ENCODE measurements at places on chromosomes 2 and 18.

DNA sequence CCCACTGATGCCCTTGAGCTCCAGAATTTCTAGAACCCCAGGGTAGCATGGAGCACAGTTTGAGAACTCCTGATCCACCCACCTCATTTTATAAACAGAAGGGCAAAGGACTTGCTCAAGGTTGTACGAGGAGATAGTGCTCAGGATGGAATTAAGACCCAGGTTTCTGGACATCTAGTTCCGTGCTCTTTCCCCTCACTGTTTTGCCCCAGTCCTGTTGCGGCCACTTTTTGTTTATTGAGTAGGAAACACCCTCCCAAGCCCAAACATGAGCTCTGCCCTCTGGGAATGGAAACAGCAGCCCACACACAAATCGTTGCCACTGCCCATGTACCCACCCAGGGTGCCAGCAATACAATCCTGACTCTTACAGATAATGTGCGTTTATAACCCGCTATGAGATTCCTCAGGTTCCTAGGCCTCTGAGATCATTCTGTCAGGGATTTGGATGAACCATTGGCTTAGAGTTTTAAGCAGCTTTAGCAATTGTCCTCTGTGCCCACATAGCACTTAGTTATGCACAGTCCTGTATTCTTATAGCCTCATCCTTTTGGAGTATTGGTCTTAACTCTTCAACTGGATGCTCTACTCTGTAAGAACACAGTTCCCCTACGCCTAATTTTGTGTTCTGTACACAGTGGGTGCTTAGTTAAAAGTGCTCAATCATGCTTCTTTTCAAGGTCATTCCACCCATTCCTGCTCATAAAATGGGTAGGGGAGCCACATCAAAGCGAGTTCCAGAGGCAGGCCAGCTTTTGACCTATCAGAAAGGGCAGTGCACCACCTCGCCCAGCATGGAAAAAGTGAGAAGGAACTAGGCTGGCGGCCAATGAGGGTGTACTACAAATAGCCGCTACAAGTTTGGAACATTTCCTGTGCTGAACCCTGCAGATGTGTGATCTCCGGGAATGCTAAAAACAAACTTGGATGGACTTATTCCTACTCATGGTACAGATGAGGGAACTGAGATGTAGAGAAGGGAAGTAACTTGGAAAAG lies 60.3 kb upstream of the IGFBP2 start:
- ATAC-seq, result peak; percentile 94

DNA sequence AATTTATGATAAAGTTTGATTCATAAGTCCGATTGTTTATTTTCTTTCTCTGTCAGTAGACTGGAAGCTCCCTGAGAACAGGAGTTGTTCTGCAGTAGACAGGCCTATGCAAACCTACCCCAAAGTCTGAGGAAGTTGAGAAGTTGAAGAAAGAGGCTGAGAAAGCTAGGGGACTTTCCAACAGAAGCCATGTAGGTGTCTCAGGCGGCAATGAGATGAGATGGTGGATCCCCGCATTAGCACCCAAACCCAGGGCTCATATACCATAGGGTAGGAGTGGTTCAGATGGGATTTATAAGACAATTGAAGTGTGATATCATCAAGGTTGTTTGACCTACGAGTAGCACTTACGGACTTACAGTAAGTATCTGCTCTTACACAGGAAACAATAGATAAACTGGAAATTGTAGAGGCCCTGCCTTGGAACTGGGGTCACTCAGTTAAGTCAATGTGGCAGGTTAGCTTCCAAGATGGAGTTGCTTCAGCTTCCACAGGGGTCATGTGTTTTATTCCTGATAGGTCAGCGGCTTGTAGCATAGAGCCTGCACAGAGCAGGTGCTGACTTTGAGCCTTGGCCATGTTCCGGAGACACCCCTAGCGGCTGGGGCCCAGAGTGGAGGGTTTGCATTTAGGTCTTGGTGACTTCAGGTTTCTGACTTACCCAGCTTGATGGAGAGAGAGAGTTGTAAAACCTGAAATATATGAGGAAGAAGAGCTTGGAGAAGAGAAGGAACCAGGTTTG lies 2.3 kb upstream of the PSD4 start:
- no peak for ATAC-seq

GRCh38 chr18:75135158-75135725 lies 73.7 kb downstream of the PTGR3 start:
- no peak for ATAC-seq

DNA sequence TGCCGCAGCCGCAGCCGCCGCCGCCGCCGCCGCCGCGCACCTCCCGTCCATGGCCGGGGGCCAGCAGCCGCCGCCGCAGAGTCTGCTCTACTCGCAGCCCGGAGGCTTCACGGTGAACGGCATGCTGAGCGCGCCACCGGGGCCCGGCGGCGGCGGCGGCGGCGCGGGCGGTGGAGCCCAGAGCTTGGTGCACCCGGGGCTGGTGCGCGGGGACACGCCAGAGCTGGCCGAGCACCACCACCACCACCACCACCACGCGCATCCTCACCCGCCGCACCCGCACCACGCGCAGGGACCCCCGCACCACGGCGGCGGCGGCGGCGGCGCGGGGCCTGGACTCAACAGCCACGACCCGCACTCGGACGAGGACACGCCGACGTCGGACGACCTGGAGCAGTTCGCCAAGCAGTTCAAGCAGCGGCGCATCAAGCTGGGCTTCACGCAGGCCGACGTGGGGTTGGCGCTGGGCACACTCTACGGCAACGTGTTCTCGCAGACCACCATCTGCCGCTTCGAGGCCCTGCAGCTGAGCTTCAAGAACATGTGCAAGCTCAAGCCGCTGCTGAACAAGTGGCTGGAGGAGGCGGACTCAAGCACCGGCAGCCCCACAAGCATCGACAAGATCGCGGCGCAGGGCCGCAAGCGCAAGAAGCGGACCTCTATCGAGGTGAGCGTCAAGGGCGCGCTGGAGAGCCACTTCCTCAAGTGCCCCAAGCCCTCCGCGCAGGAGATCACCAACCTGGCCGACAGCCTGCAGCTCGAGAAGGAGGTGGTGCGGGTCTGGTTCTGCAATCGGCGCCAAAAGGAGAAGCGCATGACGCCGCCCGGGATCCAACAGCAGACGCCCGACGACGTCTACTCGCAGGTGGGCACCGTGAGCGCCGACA lies 2.4 kb downstream of the POU3F3 start:
- no peak for ATAC-seq

DNA sequence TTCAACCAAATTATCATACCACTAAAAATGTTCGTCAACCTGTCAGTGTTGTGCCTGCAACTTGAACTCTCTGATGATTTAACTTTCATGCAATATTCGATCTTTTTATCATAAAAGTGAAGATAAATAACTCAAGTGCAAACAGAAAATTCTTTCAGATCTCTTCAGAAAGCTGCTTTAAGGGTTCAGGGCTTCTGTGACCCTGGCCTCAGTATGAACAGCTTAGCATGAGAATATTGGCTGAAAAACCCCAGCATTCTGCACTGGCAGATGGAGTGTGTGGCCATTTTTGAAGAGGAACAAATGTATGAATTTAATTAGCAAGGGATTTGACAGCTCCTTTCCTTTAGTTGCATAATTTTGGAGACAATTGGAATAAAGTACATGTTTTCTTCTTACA lies 851.4 kb upstream of the SOX11 start:
- ATAC-seq, result no peak

- no peak for ATAC-seq
These were observed 1102.4 kb upstream of the ZEB2 start for GRCh38 chr2:145622285-145622684.

DNA sequence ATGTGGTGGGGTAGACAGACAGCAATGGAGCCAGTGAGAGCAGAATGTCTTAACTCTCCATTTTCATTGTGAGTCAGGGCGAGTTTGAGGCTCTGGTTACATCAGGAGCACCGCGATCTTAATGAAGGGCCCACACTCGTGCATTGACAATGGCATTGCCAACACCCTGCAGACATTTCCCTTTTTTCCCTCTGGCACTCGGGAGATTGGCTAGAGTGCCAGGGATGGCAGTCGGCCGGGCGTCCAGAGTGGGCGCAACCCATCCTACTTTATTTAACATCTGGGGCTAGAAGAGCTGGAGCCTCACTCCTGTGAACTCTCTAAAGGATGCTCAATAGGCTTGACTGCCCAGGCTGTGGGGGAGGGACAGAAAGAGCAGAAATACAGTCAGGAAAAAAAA lies 9.7 kb downstream of the PROKR1 start:
- no peak for ATAC-seq

DNA sequence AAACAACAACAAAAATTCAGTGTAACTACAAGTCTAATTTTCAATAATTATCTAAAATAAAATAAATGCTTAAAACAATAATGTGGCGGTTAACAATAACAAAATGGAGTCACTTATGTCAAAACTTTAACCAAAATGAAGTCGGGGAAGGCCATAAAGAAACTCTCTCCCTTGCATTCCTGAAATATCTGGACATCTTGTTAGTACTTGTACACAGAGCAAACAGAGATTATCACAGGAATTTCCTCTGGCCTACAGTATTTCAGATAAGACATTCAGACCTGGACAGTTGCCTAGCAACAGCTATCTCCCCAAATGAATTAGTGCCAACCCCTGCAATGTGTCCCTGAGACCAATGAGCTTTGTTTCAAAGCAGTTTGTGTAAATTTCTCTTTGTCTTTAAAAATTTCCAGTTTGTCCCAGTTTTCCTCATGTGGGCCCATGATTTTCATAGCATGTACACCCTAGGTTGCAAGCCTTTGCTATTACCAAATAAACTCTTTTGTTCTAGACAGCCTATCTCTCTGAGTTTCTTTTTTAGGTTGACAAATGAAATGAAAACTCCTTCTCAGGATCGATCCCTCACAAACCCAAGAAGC lies 68.6 kb downstream of the EXOC6B start:
- ATAC-seq, result no peak

DNA sequence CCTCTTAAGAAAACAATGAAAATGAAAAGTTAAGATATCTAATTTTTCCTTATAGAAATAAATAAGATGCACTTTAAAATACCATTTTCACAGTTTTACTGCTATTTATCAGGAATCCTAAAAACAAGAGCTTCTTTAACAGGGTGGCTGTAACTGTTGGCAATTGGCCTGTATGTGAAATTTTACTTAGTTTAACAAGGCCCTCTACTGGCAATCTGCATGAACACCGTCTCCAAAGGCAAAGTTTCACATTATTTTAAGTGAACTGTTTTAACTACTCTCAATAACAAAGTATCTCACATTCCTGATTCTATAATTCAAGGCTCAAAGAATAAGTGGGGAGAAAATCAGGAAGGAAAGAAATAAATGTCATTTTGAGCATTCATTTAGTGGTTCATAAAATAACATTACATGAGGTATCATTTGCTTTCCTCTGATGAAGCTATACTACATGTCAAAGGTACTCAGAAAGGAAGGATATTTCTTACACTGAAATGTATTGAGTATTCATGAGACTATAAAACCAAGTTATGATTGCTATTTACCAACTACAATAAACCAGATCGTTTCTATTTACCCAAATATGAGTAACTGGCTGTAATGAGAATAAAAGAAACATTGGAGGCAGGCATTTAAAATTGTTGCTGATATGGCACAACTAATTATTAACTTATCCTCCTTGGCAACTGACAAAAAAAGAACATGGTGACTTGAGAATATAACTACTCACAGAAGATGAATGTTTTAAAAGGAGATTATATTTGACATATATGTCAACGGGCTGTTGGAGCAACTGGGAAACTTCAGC lies 7.0 kb downstream of the NCKAP5 start:
- ATAC-seq, result no peak

- ATAC-seq, result no peak
These were observed 75.0 kb downstream of the SLC66A2 start for GRCh38 chr18:79876497-79876896.

DNA sequence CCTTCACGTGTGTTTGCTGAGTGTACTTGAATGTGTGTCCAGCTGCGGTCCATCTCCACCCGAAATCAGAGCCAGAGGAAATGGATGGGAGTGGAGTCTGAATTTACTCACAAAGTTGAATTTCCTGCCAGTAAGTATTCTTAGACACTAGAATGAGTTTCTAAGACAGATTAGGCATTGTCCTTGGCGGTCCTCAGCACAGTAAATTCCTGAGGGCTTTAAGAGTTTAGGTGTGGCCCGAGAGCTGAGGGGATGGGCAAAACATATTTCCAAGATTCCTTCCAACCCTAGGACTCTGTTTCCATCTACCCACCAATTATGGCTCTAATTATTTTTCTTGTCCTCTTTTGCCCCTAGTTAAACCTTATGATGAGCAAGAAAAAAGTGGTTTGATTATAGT lies 90.3 kb upstream of the PHLPP1 start:
- peak; percentile 60 for ATAC-seq

GRCh38 chr2:20818820-20819219 lies 4.1 kb downstream of the LDAH start:
- no peak for ATAC-seq

- no peak for ATAC-seq
These were observed 110.5 kb upstream of the NYAP2 start for GRCh38 chr2:225288986-225289385.

DNA sequence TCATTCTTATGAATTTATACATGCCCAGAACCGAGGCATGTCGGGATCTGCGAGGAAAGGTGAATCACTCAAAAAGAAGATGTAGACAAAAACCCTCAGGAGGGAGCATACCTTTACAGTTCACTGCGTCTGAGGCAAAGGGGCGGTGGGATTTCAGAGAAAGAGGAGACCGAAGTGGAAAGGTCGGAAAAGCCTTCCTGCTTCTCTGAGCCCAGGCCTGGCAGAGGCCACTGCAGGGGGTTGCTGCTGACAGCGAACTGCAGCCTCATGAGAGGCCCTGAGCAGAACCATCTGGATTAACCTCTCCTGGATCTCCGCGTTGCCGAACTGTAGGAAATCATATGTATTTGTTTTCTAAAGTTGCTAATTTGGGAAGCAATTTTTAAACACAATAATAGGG lies 713.1 kb upstream of the SOX11 start:
- no peak for ATAC-seq

GRCh38 chr2:71544919-71545571 lies 91.7 kb downstream of the DYSF start:
- ATAC-seq, result peak; percentile 44

- ATAC-seq, result no peak
These were observed 43.7 kb upstream of the TWIST2 start for GRCh38 chr2:238803996-238804870.

DNA sequence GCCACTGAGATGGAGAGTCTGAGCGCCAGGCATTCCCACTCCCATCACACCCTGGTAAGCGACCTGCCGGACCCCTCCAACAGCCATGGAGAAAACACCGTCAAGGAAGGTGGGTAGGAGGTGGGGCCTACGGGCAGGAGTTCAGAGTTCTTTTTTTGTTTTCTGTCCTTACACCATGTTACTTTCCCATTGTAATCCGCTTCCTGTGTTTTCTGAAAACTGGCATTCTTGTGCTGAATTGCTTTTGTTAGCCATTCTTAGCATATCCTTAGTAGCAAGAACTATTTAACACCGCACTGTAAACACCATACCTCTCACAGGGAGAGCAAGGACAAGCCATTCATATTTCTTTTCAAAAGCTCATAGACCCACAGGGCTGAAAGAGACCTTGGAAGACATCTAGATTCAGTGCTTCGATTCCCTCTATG lies 46.2 kb downstream of the UNC80 start:
- ATAC-seq, result no peak

- ATAC-seq, result no peak
These were observed 11.9 kb downstream of the WDR43 start for GRCh38 chr2:28906376-28906775.

GRCh38 chr18:65146482-65147021 lies 604.3 kb upstream of the CDH7 start:
- no peak for ATAC-seq

- ATAC-seq, result peak; percentile 28
These were observed 697 bp downstream of the ITGA4 start for GRCh38 chr2:181457741-181458425.

- no peak for ATAC-seq
These were observed 54.3 kb upstream of the SLC39A10 start for GRCh38 chr2:195602687-195603086.

- ATAC-seq, result no peak
These were observed 57.2 kb upstream of the UGP2 start for GRCh38 chr2:63784461-63784860.

GRCh38 chr2:16643099-16643498 lies 22.5 kb downstream of the CYRIA start:
- ATAC-seq, result no peak
